Neural progenitor cell (in vitro differentiated cells): ENCODE measurements at places on chromosomes 2 and 18. TPM values are rescaled to one million over a fixed set of nuclear protein-coding genes. Genes with fewer than 3 reads are reported as not detected.

- no peak for DNase-seq
Measured at GRCh38 chr2:77571545-77571944, 49.4 kb upstream of the LRRTM4 start.

- DNase-seq: no peak
Measured at GRCh38 chr18:1760901-1761300, 810.4 kb downstream of the METTL4 start.

DNA sequence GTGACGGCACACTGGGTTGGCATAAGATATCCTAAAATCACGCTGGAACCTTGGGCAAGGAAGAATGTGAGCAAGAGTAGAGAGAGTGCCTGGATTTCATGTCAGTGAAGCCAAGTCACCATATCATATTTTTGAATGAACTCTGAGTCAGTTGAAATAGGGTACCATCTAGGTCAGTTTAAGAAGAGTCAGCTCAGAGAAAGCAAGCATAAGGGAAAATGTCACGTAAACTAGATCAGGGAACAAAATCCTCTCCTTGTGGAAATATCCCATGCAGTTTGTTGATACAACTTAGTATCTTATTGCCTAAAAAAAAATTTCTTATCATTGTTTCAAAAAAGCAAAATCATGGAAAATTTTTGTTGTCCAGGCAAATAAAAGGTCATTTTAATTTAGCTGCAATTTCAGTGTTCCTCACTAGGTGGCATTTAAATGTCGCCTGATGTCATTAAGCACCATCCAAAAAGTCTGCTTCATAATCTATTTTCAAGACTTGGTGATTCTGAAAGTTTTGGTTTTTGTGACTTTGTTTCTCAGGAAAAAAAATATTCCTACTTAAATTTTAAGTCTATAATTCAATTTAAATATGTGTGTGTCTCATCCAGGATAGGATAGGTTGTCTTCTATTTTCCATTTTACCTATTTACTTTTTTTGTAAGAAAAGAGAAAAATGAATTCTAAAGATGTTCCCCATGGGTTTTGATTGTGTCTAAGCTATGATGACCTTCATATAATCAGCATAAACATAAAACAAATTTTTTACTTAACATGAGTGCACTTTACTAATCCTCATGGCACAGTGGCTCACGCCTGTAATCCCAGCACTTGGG lies 19.6 kb downstream of the RSAD2 start:
- no peak for DNase-seq

DNA sequence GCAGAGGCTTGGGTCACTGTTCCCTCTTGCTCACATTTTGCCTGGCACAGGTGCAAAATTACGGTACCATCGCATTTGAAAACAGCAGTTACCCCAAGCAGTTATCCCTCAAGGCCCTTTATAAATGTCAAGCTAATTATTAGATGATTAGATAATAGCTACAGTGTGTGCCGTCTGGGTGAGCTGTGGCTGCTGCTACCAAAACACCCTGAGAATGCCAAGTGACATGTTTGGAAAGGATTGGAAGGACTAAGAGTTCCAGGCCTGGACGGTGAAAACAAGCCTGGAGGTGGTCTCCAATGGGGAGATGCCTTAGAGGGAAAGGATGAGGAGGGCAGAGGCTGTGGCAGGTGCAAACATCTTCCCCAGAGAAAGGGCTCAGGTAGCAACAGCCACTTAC lies 120.6 kb downstream of the CAPN13 start:
- no peak for DNase-seq

DNA sequence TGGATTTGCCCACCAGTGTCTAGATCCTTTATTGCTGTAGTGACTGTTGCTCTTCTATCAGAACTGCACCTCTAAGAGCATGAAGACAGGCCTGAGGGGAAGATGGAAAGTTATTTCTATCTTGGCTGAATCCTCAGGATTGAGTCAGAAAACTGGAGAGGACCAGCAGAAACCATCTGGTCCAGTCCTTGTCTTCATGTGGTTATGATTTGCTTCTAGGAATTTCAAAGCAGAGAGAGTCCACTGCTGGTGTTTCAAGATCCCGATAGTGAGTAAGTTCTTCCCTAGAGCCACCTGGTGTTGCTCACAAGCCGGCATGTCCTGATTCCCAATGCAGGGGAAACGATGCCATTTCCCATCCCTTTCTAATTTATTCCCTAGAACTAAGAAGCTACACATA lies 84.2 kb downstream of the NCKAP5 start:
- DNase-seq: no peak

DNA sequence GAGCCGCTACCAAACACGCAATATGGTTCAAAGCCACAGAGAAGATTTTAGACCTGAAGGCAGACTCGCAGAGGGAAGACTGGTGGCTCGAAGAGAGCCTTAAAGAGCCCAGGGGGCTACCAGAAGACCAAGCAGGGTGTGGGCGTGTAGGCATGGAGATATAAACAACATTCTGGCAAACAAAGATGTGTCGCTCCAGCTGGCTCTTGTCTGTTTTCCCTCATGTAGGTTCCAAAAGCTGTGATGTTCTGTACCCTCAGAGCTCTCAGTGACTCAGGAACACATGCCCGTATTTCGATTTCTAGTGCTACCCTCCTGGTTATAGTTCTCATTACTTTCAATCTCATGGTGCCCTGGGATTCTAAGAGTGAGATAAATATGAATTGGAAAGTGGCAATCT lies 44.5 kb downstream of the DOCK10 start:
- no peak for DNase-seq

DNA sequence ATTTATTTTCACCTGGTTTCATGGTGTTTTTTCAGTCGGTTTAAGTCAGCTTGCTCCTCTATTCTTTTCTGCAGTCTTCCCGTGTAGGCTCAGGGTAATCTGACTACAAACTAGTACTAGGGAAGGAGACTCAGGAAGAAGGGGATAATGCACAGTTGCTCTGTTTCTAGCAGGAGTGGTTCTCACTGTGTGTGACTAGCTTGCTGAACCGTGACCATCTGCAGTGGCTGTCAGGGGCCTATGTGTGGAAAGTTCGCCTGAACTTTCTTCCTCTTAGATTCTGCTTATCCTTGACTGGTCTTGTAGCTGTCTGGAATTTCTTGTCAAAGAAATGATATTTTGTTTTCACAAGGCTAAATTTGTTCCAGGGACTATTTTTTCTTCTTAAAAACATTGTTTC lies 46.3 kb upstream of the AQP4 start:
- DNase-seq: peak; percentile 18

GRCh38 chr2:100976645-100977391 lies 25.3 kb upstream of the RPL31 start:
- DNase-seq: no peak

The IL37 gene
- total RNA-seq: 0.93 TPM in 1 of 2 replicates, not detected in the other

The NETO1 gene
- total RNA-seq: 0.71 and 3.2 TPM in 2 replicates

The SULT1C2 gene
- total RNA-seq: 0.28 and 1.6 TPM in 2 replicates

The MDH1B gene
- 3.7 and 3.9 TPM in 2 replicates for total RNA-seq

The NAT8 gene
- total RNA-seq: not detected in 2 replicates

The RAPH1 gene
- 9.3 and 11.2 TPM in 2 replicates for total RNA-seq
